Anterior cingulate cortex (tissue), 58 donors: ENCODE measurements at places on chromosomes 7 and 10.

DNA sequence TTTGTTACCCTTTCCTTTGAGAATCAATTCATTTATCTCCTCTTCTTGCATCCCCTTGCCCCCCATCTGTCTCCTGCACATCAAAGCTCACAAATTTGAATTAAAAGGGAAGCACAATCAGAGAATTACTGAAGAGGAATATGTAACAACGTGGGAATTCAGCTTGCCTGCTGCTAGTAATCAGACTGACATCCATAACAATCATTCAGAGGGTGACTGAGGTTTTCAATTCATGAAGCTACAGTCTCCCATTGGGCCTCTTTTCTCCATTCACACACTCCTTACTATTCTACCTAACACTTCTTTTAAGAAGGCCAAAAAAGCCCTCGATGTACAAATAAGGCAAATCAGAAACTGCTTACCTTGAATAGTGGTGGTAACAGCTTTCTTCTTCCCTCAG, 24.3 kb upstream of the DNA2 start:
- no peak for DNase-seq

DNA sequence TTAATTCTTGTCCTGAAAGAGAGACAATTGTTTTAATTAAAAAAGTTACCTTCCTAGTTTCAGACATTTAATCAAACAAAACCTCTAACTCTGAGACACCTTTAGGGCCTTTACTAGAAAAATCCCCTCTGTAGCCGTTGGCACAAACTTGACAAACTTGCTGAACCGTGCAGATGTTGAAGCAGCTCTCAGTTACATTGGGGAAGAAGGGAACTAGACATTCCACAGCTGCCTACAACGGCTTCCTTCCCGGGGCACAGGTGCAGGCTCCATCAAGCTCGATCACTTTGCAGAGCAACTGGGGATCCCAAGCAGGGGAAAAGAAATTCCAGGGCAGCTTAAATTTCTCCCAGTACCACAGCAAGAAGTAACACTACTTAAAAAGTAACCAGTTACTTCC, 141.3 kb downstream of the SKAP2 start:
- no peak for DNase-seq

DNA sequence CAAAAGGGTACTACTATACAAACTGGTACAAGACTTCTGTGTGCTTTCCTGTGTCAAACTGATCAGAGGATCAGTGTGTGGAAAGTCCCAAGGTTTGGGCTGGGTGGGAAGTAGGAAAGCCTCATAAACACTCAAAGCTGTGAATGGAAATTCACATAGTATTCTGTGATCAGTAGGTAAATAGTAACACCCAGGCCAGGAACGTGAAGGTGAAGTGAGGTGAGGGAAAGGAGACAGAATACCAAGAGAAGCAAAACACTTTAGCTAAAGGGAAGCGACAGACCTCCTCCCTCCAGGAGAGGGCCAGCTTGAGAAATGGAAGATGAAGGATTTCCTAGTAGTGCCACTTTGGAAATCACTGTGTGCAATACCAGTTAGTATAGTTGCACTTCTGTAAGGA, 451.9 kb downstream of the KCNMA1 start:
- no peak for DNase-seq

GRCh38 chr10:96541921-96542320, 28.2 kb upstream of the TLL2 start:
- no peak for DNase-seq

- DNase-seq: no peak
Observed at GRCh38 chr7:31758755-31759154, 71.7 kb downstream of the PPP1R17 start.

GRCh38 chr7:28190077-28190710, 9.6 kb upstream of the JAZF1 start:
- DNase-seq: no peak
